IMR-90 (cell line): ENCODE measurements at places on chromosomes 6 and 20. TPM values are rescaled to one million over a fixed set of nuclear protein-coding genes. Genes with fewer than 3 reads are reported as not detected.

CEBPB gene
- 17.4 and 33.6 TPM in 2 replicates for polyA plus RNA-seq

SLC17A9 gene
- polyA plus RNA-seq: 14.4 and 17.3 TPM in 2 replicates

LGSN gene
- not detected in 2 replicates for polyA plus RNA-seq

DEFB124 gene
- polyA plus RNA-seq: not detected in 2 replicates

- peak; percentile 58 for DNase-seq
These were observed 37.0 kb downstream of the KLHL31 start for GRCh38 chr6:53628354-53629119.

DNA sequence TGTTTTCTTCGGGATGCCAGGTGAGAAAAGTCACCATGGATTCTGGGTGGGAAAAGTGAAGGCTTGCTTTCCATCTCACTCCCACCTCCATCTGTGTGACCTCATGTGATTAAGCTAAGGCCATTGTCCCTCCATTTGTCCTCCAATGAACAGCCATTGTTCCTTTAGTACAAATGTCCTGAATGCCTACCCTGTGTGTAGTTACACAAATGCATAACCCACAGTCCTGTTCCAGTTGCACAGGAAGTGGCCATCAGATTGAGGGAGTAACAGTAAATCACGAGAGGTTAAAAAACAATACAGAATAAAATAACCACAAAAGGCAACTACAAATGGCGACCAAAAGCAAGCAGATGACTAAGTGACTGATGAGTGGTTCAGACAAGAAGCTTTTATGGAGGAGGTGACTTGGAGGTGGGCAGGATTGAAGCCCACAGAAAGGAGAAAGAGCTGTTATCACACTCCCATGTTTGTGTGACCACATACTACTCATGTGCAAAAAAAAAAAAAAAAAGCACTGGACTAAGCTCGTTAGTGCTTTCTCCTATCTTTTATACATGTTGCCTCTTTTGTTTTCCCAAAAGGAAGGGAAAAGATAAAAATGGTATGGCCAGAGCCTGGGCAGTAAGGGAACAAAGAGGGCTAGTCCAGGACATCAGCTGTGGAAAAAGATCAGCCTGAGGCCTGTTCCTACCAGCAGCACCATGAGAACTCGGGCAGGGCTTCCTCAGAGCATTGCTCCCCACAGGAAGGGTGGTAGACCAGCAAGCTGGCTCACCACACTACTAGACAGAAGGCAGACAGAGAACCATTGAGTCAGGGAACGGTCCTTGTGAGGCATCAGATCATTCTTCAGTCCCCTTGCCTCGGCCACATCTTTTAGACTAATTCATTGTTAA is 111.0 kb downstream of the TFAP2A start:
- DNase-seq: no peak

DNA sequence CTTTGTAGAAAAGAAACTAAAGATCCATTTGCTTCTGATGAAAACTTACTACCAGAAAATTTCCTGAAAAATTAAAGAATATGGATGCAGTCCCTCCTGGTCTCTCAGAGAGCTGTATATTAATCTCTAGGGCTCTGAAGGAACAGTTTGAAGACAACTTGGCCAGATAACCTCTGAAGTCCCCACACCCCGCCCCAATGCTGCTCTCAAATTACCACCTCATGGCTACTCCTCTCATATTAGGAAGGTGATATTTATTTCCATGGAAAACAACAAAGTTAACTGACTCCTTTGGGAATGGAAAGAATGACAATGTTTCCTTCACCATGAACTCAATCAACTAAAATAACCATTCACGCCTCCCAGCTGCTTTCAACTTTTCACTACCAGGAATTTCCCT is 408.4 kb upstream of the FLRT3 start:
- no peak for DNase-seq

DNA sequence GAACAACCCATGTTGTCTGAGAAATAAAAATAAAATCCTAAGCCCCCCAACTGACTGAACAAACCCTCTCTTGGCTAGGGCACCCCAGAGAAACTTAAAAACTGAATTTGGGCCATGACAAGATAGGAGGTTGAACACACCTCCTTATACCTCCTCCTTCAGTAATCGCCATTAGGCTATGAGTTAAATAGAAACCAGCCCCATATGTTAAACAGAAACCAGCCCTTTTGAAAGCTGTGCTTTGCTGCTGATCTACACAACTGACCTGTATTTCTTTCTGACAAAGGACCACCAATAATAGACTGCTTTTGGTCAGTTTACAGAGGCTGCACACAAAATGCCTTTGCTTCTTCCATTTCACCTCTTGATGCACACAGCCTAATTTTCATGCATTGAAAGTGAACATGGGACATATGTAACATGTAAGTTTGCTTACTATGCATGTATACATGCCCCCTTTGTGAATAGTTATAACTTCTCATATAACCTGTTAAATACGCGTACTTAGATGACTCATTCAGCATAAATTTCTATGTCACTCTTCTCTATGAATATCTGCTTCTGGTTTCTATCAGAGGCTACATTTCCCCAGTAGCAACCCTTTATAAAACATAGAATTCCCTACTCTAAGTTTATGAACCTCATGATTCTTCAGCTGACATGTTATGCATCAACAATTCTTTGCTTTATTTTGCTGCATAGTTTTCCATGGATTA is 462.9 kb downstream of the COL12A1 start:
- DNase-seq: no peak

DNA sequence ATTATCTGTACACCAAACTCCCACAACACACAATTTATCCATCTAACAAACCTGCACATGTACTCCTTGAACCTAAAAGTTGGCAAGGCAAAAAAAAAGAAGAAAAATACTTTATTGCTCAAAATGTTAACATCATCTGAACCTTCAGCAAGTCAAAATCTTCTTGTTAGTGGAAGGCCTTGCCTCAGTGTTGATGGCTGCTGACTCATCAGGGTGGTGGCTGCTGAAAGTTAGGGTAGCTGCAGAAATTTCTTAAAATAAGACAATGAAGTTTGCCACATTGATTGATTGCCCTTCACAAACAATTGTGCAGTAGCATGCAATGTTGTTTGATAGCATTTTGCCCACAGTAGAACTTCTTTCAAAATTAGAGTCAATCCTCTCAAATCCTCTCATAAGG is 2.7 kb upstream of the WFDC11 start:
- no peak for DNase-seq

DNA sequence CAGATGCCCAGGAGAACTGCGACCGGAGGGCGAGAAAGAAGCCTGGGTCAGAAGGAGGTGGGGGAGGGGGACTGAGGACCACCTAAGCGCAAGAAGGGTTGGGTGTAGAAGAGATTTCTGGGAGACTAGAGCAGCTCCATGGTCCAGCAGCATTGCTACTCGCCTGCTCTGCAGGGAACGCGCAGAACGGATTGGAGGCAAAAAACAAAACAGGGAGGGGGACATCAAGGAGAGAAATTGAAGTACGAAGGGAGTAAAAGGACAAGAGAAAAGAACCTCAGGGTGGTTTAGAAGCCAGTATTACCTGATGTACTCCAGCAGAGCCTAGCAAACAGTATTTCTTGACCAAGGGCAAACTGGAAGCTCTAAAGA is 537 bp upstream of the GABBR1 start:
- peak; percentile 15 for DNase-seq

DNA sequence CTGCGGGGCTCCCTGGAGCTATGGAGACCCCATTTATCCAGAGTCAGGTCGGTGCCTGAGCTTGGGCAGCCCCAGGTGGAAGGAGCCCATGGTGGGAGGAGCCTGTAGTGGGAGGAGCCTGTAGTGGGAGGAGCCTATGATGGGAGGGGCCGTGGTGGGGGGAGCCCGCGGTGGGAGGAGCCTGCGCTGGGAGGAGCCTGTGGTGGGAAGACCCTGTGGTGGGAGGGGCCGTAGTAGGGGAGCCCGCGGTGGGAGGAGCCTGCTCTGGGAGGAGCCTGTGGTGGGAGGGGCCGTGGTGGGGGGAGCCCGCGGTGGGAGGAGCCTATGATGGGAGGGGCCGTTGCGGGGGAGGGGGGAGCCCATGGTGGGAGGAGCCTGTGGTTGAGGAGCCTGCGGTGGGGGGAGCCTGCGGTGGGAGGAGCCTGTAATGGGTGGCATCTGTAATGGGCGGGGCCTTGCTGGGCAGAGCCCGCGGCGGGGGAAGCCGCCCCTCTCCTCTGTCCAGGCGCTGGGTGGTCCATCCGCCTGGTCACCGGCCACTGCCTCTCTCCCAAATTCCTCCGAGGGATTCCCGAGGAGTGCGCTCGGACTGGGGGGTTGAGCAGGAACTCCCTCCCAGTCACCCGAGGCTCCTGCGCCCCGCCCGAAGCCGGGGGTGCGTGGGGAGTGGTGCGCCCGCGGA is 567 bp upstream of the FNDC11 start:
- DNase-seq: peak; percentile 83

DNA sequence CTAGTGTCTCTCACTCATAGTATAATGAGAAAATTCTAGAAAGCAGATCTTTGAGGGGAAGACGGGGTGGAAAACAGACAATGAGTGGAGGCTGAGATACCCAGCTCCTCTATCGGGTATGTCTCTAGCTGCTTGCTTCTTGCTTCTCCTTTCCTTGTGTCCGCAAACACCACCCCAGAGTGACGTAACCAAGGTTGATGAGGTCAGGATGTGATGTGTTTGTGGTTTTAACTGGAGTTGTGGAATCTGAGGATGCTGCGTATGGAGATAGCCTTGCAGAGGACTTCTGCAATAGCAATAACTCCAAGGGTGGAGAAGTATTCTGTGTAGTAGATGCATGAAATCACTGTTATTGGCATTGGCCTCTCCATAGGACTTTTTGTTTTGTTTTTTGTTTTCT is 132.7 kb upstream of the IFNGR1 start:
- DNase-seq: peak; percentile 79

GRCh38 chr20:53738945-53739798 is 145.5 kb upstream of the ZNF217 start:
- DNase-seq: no peak

DNA sequence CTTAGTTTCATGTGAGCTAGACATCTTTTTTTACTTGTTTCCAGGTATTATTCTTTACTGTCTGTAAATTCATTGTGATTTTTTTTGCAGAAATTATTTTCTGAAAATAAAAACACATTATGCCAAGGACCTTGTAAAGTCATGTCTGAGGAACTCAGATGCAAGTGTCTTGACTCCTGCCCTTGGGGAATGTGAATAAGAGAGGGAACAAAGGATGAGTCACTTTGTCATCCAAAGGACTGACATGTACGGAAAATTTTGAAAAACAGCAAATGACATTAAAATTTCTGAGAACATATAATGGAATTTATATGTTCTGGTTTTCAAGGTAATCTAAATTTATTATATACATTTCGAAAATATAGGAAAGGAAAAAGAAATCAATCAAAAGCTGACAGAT is 660.4 kb downstream of the CD109 start:
- DNase-seq: peak; percentile 25

GRCh38 chr6:106199331-106199730 is 113.2 kb downstream of the PRDM1 start:
- DNase-seq: no peak

DNA sequence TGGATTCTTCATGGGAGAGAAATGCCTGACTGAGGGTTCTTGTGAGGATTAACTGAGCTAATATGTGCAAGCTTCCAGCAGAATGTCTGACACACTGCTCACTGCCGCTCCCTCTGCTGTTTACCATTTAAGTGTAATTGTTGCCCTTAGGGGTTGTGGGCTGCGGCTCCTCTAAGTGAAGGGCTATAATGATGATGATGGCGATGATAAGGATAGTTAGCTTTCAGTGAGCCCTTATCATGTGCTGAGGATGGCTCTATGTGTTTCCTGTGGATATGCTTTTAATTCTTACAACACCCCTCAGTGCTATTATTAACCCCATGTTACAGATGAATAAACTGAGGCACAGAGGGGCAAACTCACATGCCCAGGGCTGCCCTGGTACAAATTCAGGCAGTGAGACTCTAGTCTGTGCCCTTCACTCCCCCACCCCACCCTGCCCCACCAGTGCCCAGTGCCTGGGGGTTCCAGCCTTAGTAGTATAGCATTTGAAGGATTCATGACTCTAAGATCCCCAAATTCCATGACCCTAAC is 33.4 kb downstream of the TGM2 start:
- no peak for DNase-seq

- DNase-seq: no peak
These were observed 9.9 kb upstream of the ASCC3 start for GRCh38 chr6:100891079-100891478.

DNA sequence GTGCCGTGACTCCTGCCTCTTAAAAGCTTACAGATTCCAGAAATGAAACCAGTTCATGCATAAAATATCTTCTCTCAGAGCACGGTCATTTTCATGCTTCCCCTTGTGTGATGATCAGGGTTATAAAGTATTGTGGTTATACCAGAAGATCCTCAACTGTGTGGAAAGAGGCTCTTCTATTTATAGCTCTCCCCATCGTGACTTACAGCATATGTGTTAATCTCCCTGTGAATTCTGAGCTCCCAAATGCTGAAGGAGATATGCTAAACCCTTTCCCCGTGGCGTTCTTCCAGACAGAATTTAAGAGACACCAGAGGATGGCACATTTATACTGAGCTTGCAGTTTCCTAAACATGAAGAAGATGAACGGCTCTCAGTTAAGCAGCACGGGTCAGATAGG is 158.8 kb downstream of the CDH26 start:
- peak; percentile 8 for DNase-seq

DNA sequence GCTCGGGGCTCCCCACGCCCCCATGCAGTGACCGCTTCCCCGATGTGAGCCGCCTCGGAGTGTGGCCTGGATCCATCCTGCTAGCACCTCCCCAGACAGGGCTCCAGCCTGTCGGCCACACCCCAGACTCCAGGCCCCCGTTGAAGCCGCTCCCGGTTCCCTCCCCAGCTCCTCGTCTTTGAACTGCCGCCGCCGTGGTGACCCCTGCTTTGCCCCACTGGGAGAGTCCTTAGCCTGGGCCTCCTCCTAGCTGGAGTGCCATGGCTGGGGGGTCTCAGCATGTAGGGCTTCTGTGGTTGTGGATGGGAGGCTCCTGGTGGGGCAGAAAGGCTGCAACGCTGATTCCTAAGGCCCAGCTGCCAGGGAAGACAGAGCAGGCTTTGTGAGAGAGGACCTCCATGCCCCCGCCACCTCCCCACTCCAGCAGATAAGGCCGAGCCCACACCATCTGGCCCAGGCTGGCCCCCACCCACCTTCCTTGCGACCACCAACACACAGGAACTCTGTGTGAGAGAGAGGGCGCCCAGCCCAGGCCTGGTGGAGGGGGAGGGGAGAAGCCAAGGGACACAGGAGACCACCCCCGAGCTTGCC is 11.4 kb downstream of the FOXS1 start:
- DNase-seq: no peak

DNA sequence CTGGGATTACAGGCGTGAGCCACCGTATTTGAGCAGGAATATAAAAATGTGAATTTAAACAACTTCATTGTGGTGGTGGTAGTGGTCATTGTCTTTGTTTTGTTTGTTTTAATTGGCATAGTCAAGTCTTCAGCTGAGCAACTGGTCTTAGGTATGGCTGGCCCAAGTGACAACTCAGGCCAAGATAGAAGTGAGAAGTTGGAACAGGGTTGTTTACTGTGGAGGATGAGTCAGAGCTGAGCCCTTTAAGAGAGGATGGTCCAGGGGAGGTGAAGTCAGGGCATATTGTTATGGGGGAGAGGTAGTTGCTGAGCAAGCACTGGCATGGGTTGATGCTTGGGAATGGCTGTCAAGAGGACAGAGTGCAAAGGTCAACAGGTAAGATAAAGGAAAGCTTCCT is 308.2 kb downstream of the FARS2 start:
- DNase-seq: peak; percentile 49

GRCh38 chr20:516799-517198 is 26.8 kb downstream of the CSNK2A1 start:
- DNase-seq: peak; percentile 7

- no peak for DNase-seq
These were observed 129.5 kb downstream of the ASCC3 start for GRCh38 chr6:100751590-100751989.

GRCh38 chr6:130961148-130961547 is 101.9 kb downstream of the EPB41L2 start:
- no peak for DNase-seq

- DNase-seq: no peak
These were observed 796 bp downstream of the PHF20 start for GRCh38 chr20:35772563-35773058.
